ENCODE measurements at places on chromosomes 3 and 15.
A peak's percentile ranks its signal among the peaks of the same experiment; 100 is the strongest.

DNA sequence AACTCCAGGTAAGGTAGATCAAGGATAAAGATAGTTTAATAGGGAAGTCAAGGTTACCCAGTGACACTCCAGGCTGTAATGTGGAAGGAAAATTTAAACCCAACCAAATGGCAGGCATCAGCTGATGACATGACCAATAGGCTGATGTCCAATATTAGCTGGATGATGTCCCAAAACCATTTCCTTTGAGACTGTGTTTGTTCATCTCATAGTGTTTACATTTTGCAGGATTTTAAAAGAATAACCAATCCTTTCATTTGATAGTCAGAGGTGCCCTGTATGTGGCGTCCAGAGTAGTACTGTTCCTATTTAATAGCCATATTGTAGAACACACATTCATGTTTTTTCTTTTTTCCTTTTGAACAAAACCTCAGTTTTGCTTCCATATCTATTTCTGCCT is 23.3 kb upstream of the TMEM158 start:
- no peak for DNase-seq

- peak; percentile 92 for DNase-seq
Observed at GRCh38 chr15:90594301-90594738, 64.6 kb downstream of the CRTC3 start.

GRCh38 chr3:25904206-25904605 is 114.3 kb downstream of the OXSM start:
- DNase-seq, result no peak

- no peak for DNase-seq
Observed at GRCh38 chr3:113249601-113250000, 38.2 kb downstream of the BOC start.

DNA sequence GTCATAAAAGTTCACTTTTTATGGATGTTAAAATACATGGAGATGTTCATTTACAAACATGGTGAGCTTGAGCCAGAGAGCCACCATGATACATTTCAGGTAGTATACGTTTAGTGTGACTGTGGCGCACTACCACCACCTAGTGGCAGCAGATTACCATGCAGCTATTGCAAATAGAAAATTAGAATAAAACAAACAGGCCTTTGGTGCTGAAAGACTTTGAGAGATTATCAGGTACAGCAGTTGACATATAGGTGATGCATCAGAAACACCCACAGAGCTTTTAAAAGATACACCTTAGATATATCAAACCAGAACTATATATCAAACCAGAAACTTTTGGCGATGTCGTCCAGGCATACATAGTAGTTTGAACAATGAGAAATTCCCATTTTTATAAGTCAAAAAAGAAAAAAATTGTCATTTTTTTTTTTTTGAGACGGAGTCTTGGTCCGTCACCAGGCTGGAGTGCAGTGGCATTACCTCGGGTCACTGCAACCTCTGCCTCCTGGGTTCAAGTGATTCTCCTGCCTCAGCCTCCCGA is 42.0 kb upstream of the ICE2 start:
- DNase-seq, result peak; percentile 88

DNA sequence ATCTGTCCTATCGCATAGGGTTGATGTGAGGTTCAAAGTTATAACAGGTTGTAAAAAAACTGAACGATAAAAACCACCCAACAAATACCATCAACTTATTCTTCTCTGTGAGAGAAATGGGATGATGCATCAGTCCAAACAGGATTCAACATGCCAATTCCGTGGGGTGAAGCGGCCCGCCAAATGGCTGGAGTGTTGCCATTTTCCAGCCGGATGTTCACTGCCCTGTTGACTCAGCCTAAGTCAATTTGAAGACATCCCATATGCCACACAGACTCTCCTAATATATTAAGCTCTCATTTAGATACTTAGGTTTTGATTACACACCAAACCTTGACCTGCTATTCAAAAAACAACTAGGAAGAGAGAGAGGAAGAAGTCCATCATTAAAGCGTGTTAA is 311.1 kb downstream of the VPS13C start:
- DNase-seq, result no peak

GRCh38 chr15:90261811-90262210 is 3.7 kb upstream of the NGRN start:
- DNase-seq, result no peak

DNA sequence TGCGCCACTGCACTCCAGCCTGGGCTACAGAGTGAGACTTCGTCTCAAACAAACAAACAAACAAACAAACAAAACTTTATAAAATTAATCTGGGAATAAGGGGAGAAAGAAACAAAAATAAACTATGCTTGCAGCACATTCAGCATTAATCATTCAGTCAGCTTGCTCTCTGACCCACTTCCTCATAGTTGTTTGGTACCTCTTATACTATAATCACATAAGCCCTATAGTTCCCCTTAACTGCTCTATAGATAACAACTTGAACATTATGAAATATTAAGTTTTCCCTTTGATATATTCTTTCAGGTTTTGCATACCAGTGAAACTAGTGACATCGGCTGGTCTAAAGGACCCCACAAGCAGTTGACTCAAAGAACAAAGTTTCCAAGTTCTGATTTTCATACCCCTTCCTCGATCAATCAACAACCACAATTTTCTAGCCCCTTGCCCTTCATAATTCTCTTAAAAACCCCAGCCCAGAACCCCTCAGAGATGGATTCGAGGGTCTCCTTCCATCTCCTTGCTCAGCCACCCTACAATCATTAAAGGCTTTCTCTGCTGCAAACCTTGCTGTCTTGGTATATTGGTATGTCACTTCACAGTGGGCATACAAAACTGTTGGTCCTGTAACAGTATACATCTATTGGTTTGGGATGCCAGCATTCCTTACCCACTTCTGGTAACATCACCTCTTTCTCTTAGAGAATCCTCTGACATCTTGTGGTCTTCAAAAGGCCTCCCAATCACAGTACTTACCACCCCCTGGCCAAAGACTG is 26.4 kb downstream of the BCL2L10 start:
- DNase-seq, result no peak

All from CD4-positive, alpha-beta T cell treated with Interleukin-17A for 4 hours (primary cell).